ENCODE measurements at places on chromosomes 7 and 10. TPM values are rescaled to one million over a fixed set of nuclear protein-coding genes. Genes with fewer than 3 reads are reported as not detected.
A peak's percentile ranks its signal among the peaks of the same experiment; 100 is the strongest.

The CUZD1 gene
- total RNA-seq, result 3.3 TPM

The ZC3HAV1 gene
- total RNA-seq, result 111 TPM

The RSPH10B2 gene
- 0.95 TPM for total RNA-seq

DNA sequence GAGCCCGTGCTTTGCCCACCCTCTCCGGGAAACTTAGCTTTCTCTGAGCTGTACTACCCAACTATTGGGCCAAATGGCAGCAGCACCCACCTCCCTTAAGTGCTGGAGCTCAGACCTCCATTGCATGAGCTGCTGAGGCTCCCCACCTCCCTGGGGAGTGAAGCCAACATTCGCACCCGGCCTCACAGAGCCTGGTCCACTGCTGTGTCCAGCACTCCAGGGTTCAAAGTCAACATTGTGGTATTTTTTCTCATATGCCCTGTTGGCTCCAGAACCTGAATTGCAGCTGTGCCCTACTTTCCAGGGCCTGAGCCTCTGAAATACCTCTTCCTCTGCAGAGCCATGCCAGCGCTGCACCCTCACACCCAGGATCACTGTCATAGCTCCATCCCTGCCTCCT is 29.7 kb downstream of the ITGA8 start:
- ATAC-seq, result no peak

The MRC1 gene
- not detected for total RNA-seq

DNA sequence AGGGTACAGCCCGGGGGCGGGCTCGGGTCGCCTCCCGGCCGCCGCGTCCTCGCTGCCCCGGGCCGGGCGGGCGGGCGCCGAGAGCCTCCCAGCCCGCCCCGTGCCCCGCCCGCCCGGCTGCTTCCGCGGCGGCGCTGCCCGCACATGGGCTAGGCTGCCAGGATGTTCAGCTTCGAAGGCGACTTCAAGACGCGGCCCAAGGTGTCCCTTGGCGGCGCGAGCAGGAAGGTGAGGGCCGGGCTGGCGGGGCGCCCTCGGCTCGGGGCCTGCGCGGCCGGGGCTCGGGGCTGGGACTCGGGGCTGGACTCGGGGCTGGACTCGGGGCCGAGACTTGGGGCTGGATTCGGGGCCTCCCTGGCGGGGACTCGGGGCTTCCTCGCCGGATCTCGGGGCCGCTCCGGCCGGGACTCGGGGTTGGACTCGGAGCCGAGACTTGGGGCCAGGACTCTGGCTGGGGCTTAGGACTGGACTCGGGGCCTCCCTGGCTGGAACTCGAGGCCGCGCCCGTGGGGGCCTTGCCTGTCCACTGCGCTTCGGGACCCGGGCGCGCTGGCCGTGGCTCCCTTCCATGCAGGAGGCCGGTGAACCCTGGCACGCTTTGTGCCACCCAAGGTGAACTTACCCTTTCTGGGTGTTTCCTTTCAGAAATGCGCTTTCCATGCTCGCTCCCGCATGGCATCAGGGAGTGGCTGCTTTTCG is 534 bp downstream of the UBE3C start:
- ATAC-seq, result peak; percentile 73

- ATAC-seq, result no peak
Measured at GRCh38 chr7:46725136-46725535, 804.1 kb upstream of the IGFBP3 start.

GRCh38 chr7:30464231-30464671 is 14.3 kb downstream of the NOD1 start:
- ATAC-seq, result no peak
